ENCODE measurements at places on chromosomes 11 and 22. TPM values are rescaled to one million over a fixed set of nuclear protein-coding genes. Genes with fewer than 3 reads are reported as not detected.

Gene TRIM48
- total RNA-seq = not detected

Gene MUC5B
- total RNA-seq = not detected

Gene OR52H1
- 0.81 TPM for total RNA-seq

Gene VWCE
- total RNA-seq = 13.9 TPM

Gene OLFML1
- 27.1 TPM for total RNA-seq

Gene SPATA19
- total RNA-seq = not detected

Gene OTUB1
- 5.5 TPM for total RNA-seq

Gene USP2
- total RNA-seq = not detected

Gene GRIA4
- 1.2 TPM for total RNA-seq

Gene CDCA5
- total RNA-seq = 19.3 TPM

Gene IRAG1
- 17.6 TPM for total RNA-seq

Gene CCDC157
- total RNA-seq = 2.6 TPM

Gene GGT5
- total RNA-seq = 4.4 TPM

Gene MRGPRX2
- total RNA-seq = not detected

Gene TREH
- not detected for total RNA-seq

Gene NADSYN1
- 50.9 TPM for total RNA-seq

Gene CTTN
- 364 TPM for total RNA-seq

Gene CPT1B
- not detected for total RNA-seq

Gene PDGFB
- 0.09 TPM for total RNA-seq

Gene GRAP2
- total RNA-seq = not detected

Gene SLC35C1
- 2.7 TPM for total RNA-seq

Gene MIAT
- 0.72 TPM for total RNA-seq

Gene PGA5
- total RNA-seq = not detected

Gene MPEG1
- not detected for total RNA-seq

Gene KCNQ1
- not detected for total RNA-seq

Gene SCO2
- total RNA-seq = 0.49 TPM

Gene SERPING1
- total RNA-seq = 77.0 TPM

Gene NEFH
- 0.54 TPM for total RNA-seq

Gene MCHR1
- under 0.01 TPM for total RNA-seq

Gene PYGM
- 1.7 TPM for total RNA-seq

Gene HEPHL1
- total RNA-seq = not detected

Gene MS4A15
- not detected for total RNA-seq

Gene OR2AT4
- not detected for total RNA-seq

Gene ABCC8
- not detected for total RNA-seq

Measured in fibroblast of the aortic adventitia (primary cell).